ENCODE measurements at places on chromosomes 16 and 17.

DNA sequence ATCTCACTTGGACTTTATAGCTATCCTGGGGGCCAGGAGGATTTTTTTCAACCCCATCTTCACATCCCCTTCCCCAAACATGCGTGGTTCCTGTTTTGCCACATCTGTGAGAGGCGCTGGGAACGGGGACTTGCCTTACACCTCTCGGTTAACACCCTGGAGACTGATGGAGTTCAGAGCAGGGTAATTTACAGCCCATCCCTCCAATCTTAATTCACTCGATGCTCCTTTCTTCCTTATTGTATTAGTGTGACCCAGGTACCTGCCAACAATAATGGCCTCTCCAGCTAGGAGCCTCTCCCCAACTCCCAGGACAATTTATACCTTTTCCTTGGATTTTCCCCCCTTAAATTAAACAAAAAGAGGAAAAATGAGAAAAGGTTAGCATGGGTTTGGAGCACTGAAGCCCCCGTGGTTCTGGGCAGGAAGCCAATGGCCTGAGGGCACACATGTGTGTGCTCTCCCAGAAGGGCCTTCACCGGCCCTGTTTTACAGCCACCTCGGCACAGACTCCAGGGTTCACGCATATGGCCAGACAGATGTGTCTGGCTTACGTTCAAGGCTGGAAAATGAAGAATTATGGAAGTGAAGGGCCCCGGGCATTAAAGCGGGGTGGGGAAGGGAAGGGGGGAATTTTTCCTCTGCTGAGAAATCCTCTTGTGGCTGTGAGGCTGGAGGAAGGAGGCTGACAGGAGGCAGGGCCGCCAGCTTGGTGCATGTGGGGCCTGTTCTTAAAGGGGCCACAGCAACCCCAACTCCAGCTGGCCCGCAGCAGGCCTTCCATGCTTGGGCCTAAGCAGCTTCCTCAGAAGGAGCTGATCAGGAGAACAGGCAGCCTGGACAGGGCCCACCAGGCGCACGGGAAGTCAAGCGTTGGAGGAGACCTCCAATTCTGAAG lies 21.4 kb downstream of the HIC1 start:
- no peak for DNase-seq

- DNase-seq, result no peak
These were observed 38.6 kb upstream of the BRD7 start for GRCh38 chr16:50407351-50407750.

GRCh38 chr16:14284930-14285512 lies 213.9 kb downstream of the MRTFB start:
- peak; percentile 45 for DNase-seq

- DNase-seq, result no peak
These were observed 134.4 kb downstream of the MAF start for GRCh38 chr16:79466111-79466510.

DNA sequence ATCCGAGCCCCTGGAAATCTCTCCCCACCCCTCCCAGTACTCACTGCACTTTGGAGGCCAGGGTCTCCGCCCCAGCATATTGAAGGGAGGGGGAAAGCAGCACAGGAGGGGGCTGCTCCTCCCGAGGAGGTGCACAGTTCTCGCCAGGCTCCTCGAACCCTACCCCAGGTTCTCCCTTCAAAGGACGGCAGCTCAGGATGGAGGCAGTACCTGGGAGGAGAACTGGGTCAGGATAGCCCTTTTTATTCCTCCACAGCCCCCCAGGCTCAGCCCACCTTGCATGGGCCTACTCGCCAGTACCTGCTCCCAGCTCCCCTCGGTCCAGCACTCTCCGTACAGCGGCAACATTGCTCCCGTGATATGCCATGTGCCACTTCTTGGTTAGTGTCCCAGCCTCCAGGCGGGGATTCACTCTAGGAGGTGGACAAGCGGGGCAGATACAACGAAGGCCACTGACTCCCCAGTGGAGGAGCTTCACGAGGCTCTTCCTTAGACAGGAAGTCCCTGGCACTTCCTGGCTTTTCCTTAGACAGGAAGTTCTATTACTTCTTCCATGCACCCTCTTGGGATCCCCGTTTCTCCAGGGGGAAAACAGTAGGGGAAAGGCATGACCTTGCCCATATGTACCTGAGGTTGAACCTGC lies 2.1 kb upstream of the GPS2 start:
- DNase-seq, result no peak

DNA sequence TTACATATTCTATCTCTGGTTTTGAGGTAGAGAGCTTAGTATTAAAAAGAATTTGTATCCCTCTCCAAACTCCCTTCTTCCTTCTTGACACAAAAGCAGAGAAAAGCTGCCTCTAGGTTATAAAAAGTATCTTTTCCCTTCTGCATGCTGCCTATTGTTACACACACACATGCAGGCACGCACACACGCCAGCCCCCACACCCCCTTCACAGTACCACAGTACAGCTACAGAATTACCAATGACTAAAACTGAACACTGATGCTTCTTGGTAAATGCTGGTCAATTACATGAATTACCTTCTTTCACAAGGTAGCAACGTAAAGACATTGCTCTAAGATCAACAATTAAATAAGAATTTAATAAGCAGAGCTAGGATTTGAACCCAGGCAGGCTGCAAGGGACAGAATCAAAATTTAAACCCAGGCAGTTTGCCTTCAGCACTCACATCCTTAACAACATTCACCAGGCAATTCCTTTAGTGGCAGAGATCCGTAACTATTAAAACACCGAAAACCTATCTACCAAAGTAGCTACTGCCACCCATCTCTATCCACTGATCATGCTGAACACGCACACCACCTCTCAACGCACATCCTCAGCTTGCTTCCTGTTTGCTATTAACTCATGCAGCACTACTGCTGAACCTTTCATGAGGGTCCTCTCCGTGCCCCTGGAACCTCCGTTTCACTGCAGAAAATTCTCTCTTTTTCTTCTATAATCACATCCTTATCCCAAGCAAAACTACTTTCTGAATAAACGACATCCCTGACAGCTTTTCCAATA lies 37.8 kb downstream of the YWHAE start:
- no peak for DNase-seq

DNA sequence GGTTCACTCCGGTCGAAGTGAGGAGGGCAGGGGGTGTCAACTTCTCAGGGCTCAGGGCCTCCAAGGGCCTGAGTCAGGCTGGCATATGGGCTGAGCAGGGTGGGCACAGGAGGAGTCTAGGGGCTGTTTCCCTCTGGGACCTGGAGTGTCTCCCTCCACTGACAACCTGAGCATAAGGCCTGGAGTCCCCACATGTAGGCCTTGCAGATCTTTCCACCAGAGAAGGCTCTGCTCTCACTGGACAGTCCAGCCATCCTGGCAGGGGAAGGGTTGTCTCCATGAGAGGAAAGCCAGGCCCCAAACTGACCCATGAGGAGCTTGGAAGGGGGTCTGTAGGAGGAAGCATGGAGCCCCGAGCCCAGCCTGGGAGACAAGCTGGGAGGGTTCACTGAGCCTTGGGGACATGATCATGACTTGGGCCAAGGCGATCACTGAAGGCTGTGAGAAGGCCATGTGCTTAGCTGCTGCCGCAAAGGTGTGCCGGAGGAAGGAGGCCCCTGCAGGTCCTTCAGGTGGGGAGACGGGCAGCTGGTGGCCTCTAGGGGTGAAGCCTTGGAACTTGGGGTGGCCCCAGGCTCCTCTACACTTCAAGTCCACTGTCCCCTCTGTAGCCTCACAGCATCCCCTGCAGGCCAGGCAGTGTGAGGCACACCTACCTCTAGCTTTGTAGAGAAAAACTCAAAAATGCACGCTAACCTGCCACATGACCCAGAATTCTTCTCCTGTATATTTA lies 9.9 kb downstream of the CMTM2 start:
- DNase-seq, result peak; percentile 64

GRCh38 chr17:35169835-35170363 lies 22.3 kb downstream of the UNC45B start:
- DNase-seq, result no peak

DNA sequence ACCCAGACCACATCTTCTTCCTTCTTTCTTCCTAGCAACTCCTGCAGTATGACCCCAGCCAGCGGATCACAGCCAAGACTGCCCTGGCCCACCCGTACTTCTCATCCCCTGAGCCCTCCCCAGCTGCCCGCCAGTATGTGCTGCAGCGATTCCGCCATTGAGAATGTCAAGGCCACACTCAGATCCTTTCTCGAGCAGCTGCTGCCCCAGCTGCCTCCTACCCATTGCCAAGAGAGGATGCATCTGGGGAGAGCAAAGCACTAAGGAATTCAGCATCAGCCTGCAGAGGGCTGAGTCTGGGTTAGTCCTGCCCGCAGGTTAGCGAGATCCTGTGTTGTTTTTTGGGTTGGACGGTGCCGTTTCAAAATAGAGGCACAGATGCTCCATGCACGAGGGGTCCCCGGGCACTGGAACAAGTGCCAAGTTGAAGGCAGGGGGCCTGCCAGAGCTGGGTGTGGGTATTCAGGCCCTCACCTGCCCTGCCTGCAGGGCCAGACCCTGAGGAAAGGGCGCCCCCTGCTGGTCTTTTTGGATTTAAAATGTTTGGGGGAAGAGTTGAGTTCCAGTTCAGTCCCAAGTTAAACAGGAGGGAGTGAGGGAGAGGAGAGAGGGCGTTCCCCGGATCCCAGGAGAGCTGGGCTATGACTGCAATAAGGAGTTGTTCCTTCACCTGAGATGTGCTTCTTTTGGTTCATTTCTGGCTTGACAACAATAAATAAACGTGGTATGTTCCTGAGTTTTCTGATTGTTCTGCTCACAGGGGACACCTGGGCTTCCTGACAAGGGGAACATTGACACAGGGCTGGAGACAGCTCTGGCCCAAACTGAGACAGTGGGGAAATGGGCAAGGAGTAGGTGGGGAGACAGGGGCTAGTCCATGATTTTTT lies 4.9 kb downstream of the CDK3 start:
- DNase-seq, result no peak

- DNase-seq, result no peak
These were observed 64.2 kb upstream of the DOC2B start for GRCh38 chr17:245611-246010.

All from HL-60 (cell line).